NCI-H1417 treated with DMSO at 0.1 percent for 48 hours (cell line): ENCODE measurements at places on chromosomes 1 and 21.

GRCh38 chr1:20322081-20322824 is 31.6 kb downstream of the VWA5B1 start:
- DNase-seq, result no peak

GRCh38 chr1:153795330-153795837 is 20.2 kb downstream of the SLC27A3 start:
- DNase-seq, result no peak

DNA sequence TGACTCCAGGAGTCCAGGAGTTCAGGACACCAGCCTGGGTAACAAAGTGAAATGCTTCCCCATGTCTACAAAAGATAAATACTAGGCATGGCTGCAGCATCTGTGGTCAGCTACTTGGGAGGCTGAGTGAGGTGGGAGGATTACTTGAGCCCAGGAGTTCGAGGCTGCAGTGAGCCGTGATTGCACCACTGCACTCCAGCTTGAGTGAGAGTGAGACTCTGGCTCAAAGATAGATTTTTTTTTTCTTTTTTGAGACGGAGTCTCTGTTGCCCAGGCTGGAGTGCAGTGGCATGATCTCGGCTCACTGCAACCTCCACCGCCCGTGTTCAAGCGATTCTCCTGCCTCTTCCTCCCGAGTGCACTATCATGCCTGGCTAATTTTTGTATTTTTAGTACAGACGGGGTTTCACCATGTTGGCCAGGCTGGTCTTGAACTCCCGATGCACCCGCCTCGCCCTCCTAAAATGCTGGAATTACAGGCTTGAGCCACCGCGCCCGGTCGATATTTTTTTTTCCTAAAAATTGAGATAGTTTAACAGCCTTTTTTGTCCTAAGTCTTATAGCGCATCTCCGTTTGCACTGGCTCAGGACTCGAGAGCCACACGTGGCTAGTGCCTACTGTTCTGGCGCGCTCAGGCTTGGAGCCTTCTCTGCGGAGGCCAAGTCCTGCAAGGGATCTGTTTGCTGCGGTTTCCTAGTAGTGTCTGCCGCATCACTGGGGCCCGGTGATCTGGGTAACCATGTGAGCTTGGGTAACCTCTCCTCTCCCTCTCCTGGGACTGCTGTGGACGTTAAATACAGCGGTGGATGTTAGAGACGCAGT is 1.0 kb upstream of the MFN2 start:
- no peak for DNase-seq

DNA sequence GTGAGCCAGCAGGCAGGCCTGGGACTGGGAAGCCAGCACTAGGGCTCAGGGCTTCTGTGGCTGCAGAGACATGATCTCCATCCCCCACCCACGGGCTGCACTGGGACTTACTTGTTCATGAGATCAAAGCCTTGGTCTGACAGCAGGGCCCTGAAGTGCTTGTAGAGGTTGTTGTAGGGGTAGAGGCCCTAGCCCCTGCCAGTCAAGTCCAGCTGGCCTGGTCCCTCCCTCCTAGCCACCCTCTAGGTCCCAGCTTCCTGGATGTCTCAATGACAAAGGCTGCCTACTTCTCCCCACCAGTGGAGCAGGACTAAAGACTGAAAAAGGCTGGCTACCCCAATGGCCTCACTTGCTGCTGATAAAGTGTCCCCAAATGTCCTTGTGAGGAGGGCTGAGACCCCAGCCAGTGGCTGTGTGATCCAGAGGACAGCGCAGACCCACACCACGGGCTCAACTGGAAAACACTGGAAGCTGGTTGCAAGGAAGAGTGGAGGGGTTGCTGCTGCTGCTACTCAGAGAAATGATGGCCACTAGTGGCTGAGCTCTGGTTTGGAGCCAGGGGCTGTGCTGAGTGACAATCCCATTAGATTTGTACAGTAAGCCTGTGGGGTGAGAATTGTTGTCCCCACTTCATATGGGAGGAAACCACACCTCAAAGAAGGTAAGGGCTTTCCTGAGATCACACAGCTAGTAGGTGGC is 1.4 kb downstream of the HTR1D start:
- DNase-seq, result no peak

GRCh38 chr1:14915356-14916054 is 238.0 kb upstream of the TMEM51 start:
- DNase-seq, result no peak

DNA sequence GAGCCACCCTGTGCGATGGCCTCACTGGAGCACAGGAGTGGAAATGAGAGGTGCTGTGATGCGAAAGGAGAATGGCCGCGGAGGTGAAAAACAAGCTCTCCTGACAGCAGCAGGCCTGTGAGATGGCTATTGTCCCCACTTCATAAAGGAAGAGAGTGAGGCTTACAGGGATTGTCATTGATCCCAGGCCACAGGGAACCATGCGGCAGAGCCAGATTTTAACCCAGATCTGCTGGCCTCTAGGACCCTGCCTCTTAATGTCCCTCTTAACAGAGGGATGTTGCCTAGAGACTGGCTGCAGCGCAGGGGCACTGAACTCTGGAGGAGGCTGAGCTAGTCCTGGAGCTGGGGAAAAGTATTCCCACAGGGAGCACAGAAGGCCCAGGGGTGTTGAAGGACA is 3.1 kb upstream of the SYTL1 start:
- DNase-seq, result no peak

DNA sequence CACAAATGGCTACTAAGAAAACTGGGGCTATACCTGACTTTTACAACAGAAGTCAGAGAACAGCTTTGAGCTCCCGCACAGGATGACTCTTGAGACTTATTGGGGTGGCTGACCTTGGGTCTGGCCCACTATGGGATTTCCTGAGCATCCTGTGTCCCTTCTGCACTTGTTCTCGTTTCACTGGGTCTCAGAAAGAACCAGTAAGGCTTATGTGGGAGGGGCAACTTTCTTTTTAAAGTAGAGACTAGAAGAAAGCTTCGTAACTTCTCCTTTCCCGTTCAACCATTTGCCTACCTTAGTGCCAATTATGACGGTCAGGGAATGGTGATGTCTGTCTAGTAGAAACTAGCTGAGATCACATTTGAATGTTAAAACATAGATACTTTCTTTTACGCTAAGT is 59.5 kb upstream of the C1orf105 start:
- no peak for DNase-seq

DNA sequence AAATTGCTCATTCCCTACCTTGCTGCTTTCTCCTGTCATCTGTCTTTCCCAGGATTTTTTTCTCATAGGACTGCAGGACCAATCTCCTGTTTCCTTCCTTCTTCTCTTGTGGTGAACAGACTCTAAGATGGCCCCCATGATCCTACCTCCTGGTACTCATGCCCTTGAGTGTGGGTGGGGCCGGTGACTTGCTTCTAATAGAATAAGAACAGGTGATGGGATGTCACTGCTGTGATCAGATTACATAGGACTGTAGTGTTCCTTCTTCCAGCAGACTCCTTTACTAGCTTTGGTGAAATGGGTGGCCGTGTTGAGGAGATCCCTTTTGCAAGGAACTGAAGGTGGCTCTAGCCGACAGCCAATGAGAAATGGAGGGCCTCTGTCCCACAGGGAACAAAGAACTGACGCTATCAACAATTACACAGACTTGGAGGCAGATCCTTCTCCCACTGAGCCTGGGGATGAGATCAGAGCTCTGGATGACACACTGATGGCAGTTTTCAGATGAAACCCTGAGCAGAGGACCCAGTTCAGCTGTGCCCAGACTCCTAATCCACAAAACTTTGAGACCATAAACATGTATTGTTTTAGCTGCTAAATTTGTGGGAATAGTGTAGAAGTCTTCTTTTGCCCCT is 7.5 kb downstream of the GSTM3 start:
- no peak for DNase-seq

DNA sequence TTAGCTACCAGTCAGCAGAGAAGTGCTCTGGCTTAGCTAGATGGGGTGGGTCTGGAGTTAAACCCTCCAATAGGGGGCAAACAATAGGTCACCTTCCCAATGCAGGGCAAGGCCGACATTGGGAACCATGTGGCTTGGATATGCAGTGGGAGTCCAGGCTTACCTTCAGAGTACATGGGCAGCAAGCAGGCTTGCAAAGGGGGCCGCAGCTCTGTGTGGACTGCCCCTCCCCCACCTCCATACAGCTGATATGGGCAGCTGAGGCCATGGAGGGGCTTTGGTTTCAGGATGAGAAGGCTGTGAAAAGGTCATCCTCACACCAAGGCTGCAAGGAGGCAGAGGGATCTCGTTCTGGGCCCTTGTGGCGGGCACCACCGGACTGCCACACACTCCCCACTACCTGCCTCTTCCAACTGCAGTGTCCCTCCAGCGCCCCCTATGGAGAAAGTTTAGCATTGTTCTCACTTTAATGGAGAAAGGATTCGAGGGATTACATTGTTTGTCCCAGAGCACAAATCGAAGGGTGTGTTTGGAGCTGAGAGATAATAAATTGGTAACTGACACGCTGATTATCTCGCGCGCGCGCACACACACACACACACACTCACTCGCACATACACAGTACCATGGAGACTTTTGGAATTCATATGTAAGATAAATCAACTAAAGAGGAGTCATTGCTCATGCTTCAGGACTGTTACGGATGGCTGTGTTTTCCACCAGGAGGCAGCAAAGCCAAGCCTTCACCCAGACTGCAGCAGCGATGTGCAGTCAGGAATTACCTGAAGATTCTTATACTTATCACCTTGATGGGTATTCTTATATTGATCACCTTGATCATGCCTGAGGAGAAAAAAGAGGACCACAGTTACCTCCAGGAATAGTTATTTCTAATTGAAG is 7.0 kb upstream of the SMCP start:
- no peak for DNase-seq

DNA sequence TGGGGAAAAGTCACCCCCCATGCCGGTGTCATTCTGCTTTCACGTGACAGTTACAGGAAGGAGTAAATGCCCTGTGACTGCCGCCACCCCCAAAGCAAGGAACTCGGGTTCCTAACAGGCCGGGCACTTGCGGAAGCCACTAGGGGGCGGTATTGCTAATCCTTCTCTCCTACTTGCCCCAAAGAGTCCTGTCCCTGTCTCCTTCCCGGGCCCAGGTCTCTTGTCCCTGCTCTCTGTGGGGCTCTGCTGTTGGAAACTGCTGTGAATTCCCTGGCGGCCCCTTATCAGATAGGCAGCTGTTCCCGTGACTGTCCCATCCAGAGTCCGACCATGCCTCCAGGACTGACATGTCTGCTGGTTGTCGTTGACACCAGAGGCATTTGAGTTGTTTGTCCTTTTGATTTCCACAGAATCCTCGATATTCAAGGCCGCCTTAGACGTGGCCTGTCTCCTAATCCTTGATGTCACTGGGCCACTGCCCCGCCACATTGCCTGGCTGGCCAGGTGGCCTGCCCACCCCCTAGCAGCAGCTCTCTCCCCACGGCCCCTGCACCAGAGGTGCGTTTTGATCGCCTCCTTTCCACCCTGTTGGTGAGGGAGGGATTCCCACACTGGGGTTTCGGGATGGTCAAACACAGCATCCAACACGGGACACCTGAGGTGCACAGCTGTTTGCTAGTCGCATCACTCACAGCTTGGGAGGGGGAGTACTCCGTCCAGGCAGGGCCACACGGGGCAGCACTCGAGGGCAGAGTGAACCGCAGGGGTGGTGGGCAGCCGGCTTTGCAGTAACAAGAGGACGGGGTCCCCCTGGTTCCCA is 37.3 kb downstream of the CHAF1B start:
- no peak for DNase-seq

- no peak for DNase-seq
Observed at GRCh38 chr1:67274623-67275325, 32.9 kb upstream of the IL12RB2 start.

DNA sequence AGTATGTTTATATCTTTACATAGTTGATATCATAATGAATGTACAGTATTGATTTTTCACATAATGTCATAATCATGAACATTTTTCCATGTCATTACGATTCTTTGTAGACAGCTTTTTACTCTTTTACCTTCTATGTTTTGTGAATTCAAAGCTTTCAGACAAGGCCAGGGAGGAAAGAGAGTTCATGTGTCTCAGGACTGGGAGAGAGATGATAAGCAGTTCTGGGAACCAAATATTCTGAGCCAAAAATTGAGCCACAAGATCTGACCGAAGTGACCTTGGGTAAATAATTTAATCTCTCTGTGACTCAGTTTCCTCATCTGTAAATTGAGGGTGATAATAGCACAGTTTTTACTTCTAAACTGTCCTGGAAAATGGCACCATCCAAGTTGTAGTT is 31.8 kb downstream of the CSF1 start:
- DNase-seq, result no peak

DNA sequence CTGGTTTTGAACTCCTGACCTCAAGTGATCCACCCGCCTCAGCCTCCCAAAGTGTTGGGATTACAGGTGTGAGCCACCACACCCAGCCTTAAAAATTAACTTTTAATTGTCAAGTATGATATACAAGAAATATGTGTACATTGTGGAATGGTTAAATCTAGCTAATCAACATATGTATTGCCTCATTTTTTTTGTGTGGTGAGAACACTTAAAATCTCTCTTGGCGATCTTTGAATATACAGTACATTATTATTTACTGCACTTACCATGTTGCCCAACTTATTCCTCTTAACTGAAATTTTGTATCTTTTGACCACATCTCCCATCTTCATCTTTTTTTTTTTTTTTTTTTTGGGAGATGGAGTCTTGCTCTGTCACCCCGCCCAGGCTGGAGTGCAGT is 23.3 kb downstream of the THRAP3 start:
- DNase-seq, result no peak

DNA sequence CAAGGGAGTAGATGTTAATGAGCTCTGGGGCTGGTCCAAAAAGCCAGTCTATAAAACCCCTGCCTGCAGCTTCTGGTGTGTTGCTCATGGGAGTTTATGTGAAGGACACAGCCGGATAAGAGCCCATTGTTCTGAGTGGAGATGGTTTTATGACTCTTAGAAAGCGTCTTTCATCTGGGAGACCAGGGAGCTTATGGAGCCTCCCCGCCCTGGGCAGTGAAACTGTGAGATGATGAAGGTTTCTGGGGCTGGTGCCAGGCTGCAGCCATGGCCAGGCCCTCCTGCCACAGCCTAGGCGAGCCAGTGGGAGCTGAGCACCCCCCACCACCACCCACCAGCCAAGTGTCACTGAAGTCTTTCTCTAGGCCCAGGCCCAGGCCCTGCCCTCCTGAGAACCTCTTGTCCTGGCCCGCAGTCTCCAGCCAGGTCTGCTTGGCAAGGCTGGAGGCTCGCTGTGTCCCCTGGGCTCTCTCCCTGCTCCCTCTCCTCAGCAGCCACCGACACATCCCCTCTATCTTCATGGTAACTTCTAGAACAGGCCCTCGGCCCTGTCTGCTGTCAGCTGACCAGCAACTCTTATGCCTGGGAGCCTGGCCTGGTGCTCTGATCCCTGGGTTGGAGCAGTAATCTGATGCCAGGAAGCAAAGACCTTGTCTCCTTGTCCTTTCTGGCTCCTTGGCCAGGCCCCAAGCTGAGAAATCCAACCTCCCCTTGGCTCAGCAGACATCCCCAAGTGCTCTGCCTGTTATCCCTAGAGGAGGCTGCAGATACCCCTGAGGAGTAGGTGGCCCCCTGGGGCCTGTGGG is 7.6 kb upstream of the ARHGEF10L start:
- no peak for DNase-seq

- peak; percentile 12 for DNase-seq
Observed at GRCh38 chr1:244347942-244348341, 103.8 kb downstream of the ADSS2 start.

- no peak for DNase-seq
Observed at GRCh38 chr1:27507960-27508665, 18.1 kb upstream of the WASF2 start.

GRCh38 chr1:116379057-116379630 is 6.1 kb downstream of the ATP1A1 start:
- no peak for DNase-seq
